H9 (cell line): ENCODE measurements at places on chromosomes 3 and 15. TPM values are rescaled to one million over a fixed set of nuclear protein-coding genes. Genes with fewer than 3 reads are reported as not detected.

DNA sequence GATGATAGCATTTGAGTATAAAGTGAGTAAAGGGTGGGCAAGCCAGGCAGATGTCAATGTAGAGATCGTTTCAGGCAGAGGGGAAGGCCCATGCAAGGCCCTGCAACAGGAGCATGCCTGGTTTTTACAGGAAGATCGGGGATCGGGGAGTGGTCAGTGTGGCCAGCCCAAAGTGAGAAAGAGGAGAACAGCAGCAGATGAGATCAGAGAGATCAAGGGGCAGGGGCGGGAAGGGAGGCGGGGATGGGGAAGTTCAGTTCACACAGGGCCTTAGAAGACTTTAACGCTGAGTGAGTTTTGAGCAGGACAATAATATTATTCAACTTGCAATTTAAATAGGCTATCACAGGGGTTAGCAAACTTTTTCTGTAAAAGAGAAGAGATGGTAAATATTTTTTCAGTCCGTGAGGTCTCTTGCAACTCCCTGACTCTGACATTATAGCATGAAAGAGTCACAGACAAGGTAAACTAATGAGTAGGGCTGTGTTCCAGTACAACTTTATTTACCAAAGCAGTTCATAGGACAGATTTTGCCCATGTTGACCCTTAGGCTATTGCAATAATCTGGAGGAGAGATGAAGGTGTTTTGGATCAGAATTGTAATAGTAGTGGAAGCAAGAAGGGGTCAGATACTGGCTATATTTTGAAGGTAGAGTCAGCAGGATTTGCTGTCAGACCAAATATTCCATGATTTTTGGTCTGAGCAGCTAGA lies 12.4 kb upstream of the CD47 start:
- peak; percentile 56 for DNase-seq

DNA sequence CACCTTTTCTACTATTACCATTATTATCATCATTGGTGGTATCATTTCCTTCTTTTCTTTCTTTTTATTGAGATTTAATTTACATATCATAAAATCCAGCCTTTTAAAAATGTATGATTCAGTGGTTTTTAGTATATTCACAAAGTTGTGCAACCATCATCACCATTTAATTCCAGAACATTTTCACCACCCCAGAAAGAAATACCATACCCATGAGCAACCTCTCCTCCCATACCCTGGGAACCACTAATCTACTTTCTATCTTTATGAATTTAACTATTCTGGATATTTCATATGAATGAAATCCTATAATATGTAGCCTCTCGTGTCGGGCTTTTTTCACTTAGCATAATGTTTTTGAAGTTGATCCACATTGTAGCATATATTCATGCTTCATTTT lies 29.1 kb downstream of the AAGAB start:
- DNase-seq, result no peak

DNA sequence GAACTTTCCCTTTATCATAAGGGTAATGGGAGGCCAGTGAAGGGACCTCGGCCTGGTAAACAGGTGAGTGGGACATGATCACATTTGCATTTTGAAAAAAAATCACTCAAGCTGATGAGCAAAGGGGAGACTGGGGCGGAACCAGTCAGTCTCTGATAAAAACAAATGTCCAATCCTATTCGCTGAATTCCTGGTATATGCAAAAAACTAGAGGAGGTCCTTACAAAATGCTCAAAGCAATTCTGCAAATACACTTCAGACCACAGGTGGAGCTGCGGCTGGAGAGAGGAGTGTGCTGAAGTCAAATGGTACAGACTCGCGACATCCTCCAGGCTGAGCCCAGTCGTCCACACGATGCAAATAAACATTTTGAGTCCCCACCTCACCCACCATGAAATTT lies 166.7 kb downstream of the FOXP1 start:
- peak; percentile 59 for DNase-seq

DNA sequence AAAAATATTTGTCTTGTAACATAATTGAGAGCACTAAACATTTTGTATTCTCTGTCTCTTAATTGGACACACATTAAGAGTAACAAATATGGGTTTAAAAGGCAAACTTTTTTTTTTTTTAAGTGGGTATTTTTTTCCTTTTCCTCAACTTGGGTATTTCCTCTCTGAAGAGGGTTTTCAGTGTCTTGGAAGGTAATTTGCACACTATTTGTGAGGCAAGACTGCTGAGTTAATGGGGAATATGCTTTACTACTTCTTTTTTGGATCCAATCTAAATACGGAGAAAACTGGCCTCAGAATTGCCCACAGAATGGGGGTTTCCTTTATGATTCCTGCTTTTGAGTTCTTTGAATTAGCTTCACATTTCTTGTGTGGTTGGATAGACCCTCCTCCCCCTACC lies 105.2 kb downstream of the FNDC3B start:
- no peak for DNase-seq

DNA sequence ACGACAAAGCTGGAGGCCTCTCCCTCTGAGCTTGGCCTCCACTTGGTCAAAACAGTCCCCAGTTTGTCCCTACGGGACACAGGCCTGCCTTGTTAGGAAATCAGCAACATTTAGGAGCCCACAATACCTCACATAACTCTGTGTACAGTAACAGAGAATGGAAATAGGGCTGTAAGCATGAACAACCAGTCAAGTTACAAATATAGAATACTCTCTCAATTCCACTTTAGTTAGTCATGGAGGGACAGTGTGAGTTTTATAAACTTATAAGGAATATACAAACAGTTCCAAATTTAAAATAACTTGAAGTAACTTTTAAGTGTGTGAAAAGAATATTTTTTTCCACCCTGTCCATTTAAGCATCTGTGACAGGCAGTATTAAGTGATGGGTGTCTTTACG lies 129.4 kb downstream of the PGPEP1L start:
- DNase-seq, result no peak

DNA sequence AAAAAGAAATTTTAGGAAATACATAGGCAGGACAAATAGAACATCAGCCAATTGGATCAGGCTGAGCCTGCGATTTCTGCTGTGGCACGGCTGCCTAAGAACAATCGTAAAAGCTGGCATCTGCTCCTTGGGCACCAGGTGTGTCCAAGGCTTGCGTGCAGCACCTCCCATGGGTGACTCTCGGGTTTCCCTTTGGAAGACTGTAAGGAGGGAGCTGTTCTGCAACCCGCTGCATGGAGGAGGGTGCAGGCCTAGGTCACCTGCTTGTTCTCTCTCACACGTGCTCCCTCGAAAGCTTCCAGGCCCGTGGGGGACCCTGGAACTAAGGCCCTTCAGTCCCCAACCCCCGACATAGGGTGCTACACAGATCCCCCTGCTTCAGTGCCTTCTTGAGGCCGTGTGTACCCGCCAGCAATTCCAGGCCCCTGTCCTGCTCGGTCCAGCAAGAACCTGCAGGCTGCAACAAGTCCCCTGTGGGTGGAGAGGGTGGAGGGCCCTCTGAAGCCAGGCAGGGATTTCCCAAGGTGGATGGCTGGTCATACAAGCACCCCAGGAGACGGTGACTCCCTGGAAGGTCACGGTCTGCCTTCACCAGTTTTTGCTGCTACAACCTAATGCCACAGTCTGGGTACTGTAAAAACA lies 3.4 kb downstream of the GP9 start:
- no peak for DNase-seq

GRCh38 chr3:127606086-127606805 lies 8.0 kb downstream of the MCM2 start:
- no peak for DNase-seq

DNA sequence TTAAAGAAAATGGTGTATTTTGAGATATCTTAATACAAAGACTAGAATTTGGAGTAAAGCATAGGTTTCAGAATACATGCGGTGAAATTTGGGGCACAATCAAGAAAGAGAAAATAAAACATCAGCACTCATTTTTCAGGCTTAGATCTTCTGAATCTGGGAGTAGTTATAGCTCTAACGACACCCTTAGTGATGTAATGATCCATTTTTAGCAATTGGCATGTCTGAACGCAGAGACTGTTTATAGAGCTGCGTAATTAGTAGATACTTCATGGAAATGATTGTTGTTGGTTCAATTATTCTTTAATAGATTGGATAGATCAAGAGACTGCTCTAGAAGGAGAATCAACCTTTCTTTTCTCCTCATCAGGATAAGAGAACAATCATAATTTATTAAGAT lies 47.5 kb upstream of the SNRK start:
- no peak for DNase-seq

GRCh38 chr3:51371943-51372557 lies 13.0 kb upstream of the MANF start:
- DNase-seq, result peak; percentile 52

ZNF774 gene
- 1.0 and 2.5 TPM in 2 replicates for total RNA-seq

CCR9 gene
- not detected in 2 replicates for total RNA-seq

SEMA3G gene
- total RNA-seq, result 1.7 and 2.4 TPM in 2 replicates

UBAP1L gene
- total RNA-seq, result 2.6 and 3.0 TPM in 2 replicates
